Activated gamma-delta T cell treated with anti-CD3 and anti-CD28 coated beads, Interleukin-2, amount 50 U/mL, for 16 hours (primary cell): ENCODE measurements at places on chromosomes 1 and 21.
A peak's percentile ranks its signal among the peaks of the same experiment; 100 is the strongest.

- DNase-seq = no peak
These were observed 27.5 kb upstream of the SOX13 start for GRCh38 chr1:204045430-204045829.

DNA sequence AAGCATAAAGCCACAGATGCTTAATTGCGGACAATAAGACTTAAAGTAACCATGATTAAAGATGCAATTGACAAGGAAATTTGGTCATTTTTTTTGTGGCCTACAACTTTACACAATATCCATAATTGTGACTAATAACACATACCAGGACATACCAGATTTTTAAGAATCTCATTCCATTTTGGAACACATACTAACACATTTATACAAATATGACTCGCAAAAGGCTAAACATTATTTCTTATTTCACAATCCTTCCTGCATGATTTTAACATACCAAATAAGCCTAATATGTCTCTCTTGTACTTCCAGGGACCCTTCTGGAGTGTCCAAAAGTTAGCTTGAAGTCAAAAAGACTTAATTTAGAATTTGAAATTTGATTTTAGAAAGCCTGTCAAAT is 48.8 kb downstream of the DR1 start:
- DNase-seq = no peak

- no peak for DNase-seq
These were observed 101.6 kb downstream of the GABPA start for GRCh38 chr21:25836396-25836795.

GRCh38 chr1:192601143-192601542 is 25.6 kb downstream of the RGS1 start:
- DNase-seq = no peak

DNA sequence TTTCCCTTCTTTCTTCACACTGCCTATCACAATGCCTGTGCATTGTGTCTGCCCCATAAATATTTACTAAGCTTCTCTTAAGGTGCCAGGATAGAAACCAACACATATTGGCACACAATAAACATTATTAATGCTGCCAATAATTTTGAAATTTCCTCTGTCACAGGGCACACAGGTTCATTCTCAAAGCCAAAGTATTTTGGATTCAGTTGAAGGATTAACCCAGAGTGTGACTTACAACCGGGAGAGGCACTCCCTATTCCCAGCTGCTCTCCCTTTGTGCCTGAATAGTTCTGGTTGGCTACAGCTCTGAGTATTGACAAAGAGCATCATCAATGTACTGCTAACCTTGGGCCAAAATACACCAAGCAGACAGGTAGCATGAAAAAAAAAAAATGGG is 46.6 kb upstream of the ATP1A1 start:
- DNase-seq = no peak

DNA sequence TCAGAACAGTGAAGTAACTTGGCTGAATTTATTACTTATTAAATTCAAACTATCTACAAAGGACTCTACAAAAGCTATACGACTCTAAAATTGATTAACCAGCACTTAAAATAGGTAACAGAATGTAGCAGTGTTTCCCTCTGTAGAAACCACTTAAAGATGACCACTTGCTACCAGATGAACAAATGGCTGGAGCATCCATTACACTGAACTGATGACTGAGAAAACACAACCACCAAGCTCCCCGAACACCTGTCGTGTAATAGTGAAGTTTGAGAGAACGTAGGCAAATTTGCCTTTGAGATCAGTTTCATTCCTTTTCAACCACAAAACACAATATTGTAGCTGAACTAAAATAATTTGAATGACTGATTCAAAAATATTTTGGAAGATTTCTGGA is 226.7 kb downstream of the KCNT2 start:
- no peak for DNase-seq

DNA sequence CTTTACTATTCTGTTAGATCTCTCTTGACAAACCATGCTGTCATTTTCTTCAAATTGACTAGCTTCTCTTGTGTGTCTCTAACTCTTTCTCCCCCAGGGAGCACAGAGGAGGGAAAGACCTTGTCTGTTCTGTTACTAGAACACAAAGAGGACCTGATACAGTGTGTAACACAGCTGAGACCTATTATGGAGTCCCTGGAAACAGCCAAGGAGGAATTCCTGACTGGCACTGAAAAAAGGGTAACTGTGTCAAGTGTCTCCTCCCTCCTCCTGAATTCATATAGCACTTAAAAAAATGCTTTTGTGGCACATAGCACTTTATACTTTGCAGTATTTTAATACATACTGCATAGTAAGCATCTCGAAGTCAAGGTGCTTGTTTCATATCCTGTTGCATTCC is 50.6 kb downstream of the ZBTB40 start:
- DNase-seq = no peak

DNA sequence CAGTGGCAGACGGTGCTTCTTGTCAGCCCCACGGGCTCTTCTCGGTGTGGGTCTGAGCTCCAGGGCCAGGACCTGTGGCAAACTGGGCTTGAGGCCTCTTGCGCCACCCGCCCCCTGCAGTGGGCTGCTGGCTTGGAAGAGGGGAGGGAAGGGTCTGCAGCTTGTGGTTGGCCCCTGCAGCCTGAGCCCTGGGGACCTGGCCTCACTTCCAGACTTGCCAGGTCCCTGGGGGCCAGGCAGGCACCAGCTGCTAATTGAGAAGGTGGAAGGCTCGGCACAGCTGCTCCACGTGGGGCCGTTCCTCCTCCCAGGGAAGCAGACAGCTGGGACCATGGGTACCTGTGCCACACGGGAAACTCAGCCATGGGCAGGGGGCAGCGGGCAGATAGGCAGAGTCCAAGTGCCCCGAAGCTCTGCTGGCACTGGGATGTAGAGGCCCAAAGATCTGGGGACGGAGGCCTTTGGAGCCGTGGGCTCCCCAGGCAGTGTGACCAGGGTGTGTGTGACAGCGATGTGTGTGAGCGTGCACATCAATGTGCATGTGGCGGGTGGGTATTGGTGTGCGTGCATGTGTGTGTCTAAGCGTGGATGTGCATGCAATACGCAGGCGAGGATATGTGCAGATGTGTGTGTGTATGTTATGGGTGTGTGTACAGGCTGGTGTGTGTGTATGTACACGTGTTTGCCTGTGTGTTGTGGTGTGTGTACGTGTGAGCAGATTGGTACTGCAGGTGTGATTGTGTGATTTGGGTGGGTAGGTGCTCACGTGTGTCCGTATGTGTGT is 39.3 kb downstream of the TP73 start:
- no peak for DNase-seq

GRCh38 chr1:62265956-62266935 is 53.0 kb downstream of the KANK4 start:
- no peak for DNase-seq

DNA sequence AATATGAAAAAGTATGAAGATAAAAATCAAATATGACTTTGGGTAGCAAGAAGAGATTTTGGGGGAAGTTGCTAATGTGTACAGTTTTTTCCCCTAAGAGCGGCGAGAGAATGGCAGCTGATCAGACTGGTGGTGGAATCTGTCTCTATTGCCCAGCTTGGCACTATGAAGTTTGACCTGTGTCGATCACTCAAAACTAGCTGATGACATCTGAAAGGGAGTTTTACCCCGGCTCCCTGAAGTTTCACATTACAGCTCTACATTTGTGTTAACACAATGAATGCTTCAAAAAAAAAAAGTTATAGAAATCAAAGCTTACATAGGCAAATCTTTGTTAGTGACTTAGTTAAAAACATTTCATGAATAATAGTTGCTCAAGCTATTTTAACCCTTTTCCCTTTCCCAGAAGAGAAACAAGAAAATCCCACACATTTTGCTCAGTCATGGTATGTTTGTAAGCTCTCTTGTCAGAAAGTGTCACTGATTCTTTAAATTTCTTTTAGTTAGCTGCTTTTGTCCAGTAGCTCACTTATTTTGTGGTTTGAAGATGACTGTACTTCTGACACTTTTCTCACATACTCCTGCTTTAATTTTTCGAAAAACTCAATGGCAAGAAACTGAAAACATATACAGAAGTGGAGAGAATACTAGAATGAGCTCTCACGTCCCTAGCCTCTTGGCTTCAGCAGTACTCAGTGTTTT is 41.3 kb downstream of the DYRK1A start:
- no peak for DNase-seq

DNA sequence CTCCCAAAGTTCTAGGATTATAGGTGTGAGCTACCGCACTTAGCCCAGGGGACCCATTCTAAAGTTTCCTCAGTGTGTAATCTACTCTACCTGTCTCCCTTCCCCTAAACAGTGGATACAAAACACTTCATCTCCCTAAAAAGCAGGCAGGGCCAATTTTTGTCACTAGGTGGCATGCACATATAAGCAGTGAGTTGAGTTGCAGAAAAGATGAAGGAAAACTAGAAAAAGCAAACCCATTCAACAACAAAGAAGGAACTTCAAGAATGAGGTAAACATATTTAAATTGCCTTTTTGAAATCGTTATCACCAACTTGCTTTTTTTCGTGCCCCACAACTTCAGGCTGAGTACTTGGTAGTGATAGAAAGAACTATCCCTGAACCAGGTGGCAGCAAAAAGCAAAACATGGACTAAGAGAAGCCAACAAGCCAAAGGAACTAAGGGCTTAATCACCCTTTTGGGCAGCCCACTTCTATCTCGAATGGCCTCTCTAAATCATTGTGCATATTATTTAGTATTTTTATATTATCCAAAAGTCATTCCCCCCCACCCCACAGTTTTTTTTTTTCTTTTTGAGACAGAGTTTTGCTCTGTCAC is 19.7 kb upstream of the ALDH9A1 start:
- peak; percentile 9 for DNase-seq

- no peak for DNase-seq
These were observed 675.1 kb upstream of the ADGRL2 start for GRCh38 chr1:81125672-81126071.

GRCh38 chr1:39293375-39294070 is 89.0 kb downstream of the MACF1 start:
- no peak for DNase-seq
